ENCODE measurements at places on chromosomes 5 and 9.

GRCh38 chr9:117101008-117101407, 313.8 kb downstream of the ASTN2 start:
- no peak for DNase-seq

DNA sequence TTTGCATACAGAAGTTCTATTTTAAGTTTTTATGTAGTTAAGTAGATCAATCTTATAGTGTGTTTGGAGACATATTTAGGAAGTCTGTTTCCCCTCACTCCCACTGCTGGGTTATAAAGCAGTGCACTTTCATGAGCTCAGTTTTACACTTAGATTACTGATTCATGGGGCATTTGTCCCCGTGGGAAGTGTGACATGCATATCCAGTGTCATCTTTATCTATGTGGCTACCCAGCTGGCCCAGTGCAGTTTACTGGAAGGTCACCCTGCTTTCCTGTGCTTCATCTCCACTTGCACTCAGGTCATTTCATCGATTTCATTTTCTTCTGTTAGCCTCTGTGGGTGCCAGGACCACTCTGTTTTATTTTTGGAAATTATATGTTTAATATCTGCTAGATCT, 49.1 kb downstream of the ADCY2 start:
- no peak for DNase-seq

DNA sequence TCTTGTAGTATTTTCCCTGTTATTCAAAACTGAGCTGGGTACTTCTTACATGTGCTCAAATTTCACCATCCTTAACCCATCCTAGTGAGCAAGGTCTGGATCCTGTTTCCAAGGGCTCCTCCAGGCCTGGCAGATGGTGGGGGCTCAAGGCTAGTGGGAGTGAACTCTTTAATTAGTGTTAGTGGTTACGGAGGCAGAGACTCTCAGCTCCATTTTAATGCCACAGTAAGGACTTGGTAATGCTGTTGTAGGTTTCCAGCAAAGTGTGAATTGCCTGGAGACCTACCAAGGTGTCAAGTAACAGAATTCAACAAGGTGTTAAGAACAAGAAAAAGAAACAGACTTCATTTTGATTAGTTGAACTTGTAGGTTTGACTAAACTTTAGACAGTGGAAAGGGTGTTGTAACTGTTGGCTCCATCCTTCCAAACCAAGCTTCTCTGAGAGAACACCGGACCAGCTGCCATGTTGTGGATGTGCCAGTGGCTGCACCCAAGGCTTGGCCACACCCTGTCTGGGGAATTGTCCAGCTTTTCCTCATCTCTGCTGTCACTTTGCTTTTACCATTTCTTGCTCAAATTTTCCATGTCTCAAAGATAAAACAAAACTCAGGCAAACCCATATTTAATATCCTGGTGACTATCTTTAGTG, 98.7 kb downstream of the ADCY2 start:
- DNase-seq: no peak

GRCh38 chr9:7316967-7317366, 482.6 kb downstream of the DMAC1 start:
- DNase-seq: no peak

- DNase-seq: no peak
These were observed 40.4 kb upstream of the HRH2 start for GRCh38 chr5:175617447-175617846.

DNA sequence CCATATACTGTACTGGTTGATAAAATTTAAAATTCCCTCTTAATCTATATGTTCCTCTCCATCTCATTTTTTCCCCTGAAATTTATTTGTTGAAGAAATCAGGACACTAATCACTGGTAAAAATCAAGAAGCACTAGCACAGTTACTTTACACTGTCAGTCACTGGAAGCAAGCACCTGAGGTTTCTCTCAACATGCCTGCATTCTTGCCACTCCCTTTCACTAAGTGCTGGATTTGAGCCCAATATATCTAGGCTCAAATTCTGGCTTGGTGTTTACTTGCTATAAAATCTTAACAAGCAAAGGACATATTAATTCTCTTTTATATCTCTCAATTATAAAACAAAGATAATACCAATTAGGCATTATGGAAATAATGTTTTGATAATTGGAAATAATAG, 58.6 kb downstream of the DIAPH1 start:
- DNase-seq: no peak

DNA sequence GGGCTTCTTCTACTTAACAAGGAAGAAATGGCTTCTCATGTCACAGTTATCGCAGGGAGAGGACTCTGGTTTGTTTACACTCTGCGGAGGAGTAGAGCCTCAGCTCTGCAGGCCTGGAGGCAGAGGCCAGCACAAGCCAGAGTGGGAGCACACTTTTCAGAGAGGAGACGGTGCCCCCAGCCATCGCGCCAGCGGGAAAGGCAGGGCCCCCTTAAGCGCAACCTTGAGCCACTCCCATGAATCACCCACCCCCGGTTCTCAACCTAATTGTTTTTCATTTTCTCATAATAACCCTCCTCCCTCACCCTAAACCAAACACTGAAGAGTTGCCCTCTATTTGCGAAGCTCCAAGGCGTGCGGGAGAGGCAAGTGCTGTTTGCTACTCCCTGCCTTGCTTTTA, 208.4 kb upstream of the TBCA start:
- no peak for DNase-seq

GRCh38 chr9:88571419-88571818, 36.4 kb downstream of the NXNL2 start:
- DNase-seq: no peak

- no peak for DNase-seq
These were observed 444.0 kb upstream of the ZNF608 start for GRCh38 chr5:125190232-125191087.

- no peak for DNase-seq
These were observed 30.2 kb downstream of the TGFBI start for GRCh38 chr5:136058972-136059354.

- DNase-seq: no peak
These were observed 11.8 kb upstream of the MRNIP start for GRCh38 chr5:179870403-179870903.

GRCh38 chr5:139138109-139138508, 60.1 kb downstream of the SIL1 start:
- no peak for DNase-seq

DNA sequence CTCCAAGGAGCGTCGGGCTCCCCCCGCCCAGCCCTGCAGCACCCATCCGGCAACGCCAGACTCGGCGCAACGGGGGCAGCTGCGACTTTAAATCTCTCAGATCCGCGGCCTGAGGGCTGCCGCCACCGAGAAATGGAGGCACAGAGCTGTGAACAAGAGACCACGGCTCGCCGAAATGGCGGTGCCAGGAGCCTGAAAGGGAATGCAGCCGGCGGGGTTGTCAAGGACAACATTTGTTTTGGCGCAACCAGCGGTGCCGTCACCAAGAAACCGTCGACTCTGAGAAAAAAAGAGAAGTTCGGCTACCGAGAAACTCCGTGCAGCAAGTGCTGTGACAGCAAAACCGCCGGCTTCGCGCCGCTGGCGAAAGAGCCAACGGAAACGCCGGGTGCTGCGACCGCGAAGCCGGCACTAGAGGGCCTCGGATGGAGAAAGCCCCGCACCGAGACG, 2.1 kb upstream of the ANXA2R start:
- peak; percentile 85 for DNase-seq

- no peak for DNase-seq
These were observed 909.1 kb upstream of the DMAC1 start for GRCh38 chr9:8708728-8709127.

DNA sequence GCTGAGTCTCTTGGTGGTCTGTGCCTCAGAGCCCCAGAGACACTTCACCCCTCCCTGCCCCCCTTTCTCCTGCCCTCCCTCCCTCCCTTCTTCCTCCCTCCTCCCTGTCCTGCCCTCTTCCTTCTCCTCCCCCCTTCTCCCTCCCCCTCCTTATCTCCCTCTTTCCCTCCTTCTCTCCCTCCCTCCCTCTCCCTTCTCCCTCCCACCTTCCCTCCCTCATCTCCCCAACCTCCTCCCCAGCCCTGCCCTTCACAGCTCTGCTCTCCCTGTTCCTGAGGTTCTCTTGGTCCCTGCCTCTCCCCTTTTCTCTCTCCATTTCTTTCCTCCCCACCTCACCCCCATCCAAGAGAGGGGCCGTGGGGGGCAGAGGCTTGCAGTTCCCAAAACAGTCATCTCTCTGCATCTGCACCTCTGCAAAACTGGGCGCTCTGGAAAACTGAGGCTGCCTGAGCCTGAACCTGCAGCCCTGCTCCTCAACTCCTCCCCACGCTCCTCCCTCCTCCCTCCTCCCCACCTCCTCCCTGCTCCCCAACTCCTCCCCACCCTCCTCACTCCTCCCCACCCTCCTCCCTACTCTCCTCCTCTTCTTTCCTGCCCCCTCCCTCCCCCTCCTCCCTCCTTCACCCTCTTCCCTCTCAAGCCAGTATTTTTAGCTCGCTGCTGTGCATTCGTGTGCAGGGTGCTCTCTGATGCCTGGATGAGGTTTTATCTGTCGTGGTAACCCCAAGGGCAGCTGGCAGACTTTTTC, 219.1 kb downstream of the C9orf50 start:
- no peak for DNase-seq

- no peak for DNase-seq
These were observed 53.7 kb downstream of the TMOD1 start for GRCh38 chr9:97555164-97555563.

DNA sequence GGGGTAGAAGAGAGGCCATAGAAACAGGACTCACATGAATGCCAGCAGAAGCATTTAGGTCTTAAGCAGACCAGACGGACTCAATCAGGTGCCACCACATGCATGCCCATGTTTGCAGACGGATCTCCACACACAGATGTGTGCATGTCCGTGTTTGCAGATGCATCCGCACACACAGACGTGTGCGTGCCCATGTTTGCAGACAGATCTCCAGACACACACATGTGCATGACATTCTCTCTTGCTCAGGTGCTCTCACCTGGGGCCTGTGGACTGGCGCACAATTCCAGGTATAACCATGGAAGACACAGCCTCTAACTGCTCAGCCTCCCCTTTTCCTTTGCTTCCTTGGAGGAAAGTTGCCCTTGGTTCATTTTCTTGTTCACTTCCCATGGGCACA, 148.3 kb downstream of the CACNA1B start:
- no peak for DNase-seq

- DNase-seq: no peak
These were observed 46.4 kb downstream of the MOCS2 start for GRCh38 chr5:53063176-53063575.

DNA sequence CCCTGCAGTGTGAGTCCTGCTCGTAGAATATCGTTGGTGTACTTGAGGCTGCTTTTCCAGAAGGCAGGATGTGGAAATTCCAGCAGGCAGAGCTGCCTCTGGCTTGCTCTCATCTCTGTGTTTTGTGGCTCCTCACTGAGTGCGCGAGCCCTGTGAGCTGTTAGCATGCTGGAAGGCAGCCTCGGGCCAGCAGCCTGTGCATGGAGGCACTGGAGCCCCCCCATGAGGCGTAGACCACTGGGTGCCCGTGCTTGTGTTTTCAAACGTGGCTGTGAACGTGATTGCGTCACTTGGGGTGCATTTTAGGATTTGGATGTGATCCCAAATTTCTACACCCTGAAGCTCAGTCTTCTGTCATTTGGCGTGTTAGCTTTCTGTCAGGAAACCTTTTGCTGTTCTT, 3.2 kb downstream of the WDR5 start:
- DNase-seq: no peak

DNA sequence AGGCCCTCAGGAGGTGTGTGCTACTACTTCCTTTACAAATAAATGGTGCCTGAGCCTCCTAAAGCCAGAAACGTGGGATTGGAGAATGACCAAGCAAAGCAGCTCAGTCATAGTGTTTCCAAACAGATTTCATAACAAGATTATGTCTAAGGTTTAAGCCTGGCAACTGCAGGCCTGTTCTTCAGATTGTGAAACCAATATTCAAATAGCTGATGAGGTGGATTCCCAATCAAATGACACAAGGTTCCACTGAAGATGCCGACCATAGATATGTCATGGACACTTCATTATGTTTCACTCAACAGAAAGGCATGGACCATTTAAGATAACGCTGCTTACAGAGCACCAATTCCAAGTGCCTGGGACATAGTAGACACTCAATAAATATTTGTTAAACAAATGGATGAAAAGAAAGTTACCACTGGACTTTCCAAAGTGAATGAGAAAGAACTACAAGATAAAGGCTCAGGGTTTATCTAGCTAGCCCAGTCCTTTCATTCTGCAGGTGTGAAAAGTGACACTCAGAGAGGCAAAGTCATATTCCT, 189.5 kb downstream of the ACTL7B start:
- no peak for DNase-seq

- no peak for DNase-seq
These were observed 1121.6 kb downstream of the MAT2B start for GRCh38 chr5:164627021-164627420.

- DNase-seq: no peak
These were observed 673.4 kb downstream of the KCTD16 start for GRCh38 chr5:144844086-144844485.

GRCh38 chr9:96480736-96481135, 30.8 kb downstream of the HABP4 start:
- no peak for DNase-seq

DNA sequence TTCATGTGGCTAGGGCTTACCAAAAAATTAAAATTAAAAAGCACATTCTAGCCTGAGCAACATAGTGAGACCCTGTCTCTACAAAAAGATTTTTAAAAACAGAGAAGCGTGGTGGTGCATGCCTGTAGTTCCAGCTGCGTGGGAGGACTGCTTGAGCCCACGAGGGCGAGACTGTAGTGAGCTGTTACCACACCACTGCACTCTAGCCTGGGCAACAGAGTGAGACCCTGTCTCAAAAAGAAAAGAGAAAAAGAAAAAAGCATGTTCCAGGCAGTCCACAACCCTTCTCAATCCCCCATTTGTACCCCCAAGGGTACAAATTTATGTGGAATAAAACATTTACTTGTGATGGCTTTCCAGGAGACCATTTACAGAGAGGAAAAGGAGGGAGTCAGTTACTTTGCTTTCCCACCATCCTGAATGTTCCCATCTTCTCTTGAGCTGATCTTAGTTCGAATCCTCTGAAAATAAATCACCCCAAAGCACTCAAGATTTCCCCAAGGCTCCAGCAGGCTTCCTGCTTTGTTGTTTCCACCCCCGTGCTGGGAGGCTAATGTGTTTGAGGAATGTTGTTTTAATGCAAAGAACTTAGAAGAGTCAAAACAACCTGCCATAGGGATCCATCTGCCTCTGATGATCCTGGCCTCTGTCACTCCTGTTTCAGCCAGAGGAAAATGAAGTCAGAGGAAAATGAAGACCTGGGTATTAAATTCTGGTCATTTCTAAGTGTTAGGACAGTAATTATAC, 384.7 kb downstream of the BNC2 start:
- no peak for DNase-seq

GRCh38 chr5:176474476-176474875, 26.3 kb downstream of the FAF2 start:
- DNase-seq: no peak

- DNase-seq: no peak
These were observed 56.8 kb downstream of the NUDT12 start for GRCh38 chr5:103505581-103506305.

- DNase-seq: no peak
These were observed 7.1 kb upstream of the EGFL7 start for GRCh38 chr9:136655536-136656182.
